Fibroblast of lung (primary cell): ENCODE measurements at places on chromosomes 13 and 19.
A peak's percentile ranks its signal among the peaks of the same experiment; 100 is the strongest.

GRCh38 chr19:29267701-29268100 lies 54.8 kb upstream of the UQCRFS1 start:
- no peak for DNase-seq

GRCh38 chr19:46732172-46732938 lies 13.5 kb upstream of the FKRP start:
- DNase-seq: no peak

- peak; percentile 41 for DNase-seq
These were observed 5.3 kb downstream of the PTBP1 start for GRCh38 chr19:802498-803098.

DNA sequence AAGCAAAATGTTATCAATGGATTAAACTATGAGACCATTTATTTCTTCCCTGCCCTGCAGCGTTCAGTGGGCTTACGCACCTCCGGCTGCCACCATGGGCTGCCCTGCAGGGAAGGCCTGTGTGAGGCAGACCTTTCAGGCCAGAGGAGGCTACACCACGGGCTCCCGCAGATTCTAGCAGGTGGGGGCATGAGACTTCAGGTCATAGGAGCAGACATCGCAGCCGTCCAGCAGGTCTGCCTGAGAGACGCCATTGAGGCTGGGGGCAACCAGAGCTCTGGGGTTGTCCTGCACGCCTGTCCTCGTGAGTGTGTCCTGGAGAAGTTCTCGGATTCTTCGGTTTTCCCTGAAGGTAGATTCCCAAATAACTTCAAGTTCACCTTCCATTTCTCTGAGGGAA lies 9.4 kb upstream of the SLC7A9 start:
- no peak for DNase-seq

DNA sequence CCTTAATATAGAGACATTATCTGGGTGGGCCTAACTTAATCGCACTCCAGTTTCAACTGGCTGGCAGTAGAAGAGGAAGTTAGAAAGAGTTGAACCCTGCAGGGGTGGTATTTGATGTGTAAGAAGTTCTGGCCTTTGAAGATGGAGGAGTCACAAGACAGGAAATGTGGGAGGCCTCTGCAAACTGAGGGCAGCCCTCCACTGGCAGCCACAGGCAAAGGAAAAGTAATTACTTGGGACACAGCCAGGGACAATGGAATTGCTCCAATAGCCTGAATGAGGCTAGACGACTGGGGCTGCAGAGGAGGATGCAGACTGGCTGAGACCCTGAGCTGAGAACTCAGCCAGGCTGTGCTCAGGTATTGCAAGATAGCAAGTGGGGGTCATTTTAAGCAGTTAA lies 703.3 kb upstream of the ARGLU1 start:
- DNase-seq: peak; percentile 74

GRCh38 chr19:6023085-6023682 lies 45.2 kb upstream of the RANBP3 start:
- peak; percentile 33 for DNase-seq

DNA sequence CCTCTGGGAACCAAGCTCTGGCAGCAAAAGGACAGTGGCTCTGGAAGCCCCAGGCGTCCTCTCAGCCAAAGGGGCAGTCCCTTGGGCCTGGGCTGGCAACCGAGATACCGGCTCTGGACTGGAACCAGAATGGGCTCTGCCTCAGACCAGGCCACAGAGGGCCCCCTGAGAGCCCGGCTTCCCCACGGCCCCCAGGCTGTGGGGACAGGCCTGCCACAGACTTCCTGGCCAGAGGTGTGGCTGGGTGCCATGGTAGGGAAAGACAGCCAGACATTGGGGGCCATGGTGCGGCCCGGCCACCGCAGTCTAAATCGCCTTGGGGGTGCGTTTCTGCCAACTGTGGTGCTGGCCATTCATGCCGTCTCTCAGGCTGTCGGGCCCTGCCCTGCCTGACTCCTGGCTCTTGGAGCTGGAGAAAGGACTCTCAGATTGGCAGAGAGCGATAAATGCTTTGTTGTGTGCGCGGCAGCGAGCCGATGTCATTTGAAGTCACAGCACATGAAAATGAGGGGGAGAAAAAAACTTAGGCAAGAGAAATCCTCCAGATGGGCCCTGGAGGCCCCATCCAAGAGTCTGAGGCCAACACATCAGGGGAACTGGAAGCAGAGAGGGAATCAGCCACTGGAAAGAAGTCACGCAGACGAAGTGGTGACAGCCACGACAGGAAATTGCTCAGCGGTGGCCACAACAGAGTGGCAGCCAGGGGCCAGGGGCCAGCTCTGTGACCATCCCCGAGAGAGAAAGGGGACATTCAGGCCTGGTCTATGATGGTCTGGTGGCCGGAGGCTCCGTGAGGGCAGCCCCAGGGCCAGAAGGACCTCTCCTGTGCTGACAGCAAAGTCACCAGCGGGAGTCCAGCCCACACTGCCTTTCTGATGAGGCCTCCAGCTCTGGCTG lies 26.5 kb downstream of the SH3GL1 start:
- DNase-seq: peak; percentile 55

DNA sequence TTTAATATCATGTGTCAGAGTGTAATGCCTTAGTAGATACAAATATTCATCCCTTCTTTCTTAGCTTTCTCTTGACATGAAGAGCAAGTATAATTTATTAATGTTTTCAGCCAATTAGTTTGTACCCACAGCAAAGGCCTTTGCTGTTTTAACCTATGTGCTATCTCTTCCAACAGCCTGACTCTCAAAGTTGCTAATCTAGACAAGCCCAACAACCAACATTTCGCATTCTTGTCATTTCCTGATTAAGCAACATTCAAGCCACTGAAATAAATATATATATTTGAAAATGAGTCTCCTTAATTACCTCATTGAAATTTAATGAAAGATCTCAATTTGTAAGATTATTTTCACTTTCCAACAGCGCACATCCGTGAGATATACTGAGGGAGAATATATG lies 18.5 kb downstream of the EPSTI1 start:
- DNase-seq: no peak

GRCh38 chr19:2475018-2475701 lies 767 bp upstream of the GADD45B start:
- peak; percentile 56 for DNase-seq

- peak; percentile 84 for DNase-seq
These were observed at the start of gene CDC42EP5 for GRCh38 chr19:54473071-54473891. CDC42EP5 (minus strand) TSS chr19:54473296; CDS start chr19:54465547, 7,749 bp downstream.

- no peak for DNase-seq
These were observed 12.3 kb downstream of the GATAD2A start for GRCh38 chr19:19417628-19418245.

DNA sequence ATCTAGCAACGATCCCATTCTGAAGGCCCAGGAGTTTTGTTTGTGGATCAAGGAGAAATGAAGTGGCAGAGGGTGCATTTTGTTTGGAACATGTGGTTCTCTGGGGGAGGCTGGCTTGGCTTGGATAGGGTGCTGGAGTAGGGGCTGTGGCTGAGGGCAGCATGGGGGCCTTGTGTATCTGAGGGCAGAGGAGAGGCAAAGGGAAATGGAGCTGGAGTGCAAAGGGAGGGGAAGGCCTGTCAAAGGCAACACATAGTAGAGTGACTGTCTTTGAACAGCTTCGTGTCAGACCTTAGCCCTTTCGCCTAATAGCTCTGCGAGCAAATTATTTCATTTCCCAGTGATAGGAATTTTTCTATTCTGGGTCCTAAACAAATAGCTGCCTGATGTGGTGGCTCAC lies 187.2 kb downstream of the KCNRG start:
- no peak for DNase-seq

- no peak for DNase-seq
These were observed 418.1 kb downstream of the TSHZ3 start for GRCh38 chr19:30930941-30931706.

GRCh38 chr19:46759817-46760333 lies 13.6 kb upstream of the STRN4 start:
- peak; percentile 84 for DNase-seq

GRCh38 chr19:7442423-7442822 lies 46.4 kb downstream of the PEX11G start:
- no peak for DNase-seq

DNA sequence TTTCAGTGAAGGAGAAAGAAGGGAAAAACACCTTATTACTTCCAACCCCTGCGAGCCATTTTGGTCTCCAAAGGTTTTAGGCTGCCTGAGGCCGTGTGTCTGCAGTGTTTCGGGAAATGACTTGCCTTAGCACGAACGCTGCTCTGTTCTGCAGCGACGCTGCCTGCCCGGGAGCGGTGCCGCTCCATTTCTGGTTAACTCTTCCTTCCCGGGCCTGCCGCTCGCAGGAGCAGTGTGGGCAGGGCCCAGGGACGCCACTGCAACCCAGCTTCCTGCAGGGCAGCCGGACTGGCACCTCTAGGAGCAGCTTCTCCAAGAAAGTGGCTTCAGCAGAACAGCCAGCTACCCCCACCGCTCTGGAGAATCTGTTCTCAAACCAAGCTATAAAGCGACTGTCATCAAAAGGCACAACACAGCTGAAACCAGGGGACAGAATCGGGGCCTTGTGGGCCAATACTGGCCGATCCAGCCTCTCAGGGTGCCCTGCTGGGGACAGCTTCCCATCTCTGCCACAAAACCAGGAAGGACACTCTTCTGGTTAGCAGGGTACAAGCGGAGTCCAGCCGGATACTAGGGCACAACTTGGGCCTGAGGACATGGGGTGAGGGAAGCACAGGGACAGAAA lies 72.2 kb downstream of the KCTD15 start:
- DNase-seq: peak; percentile 3

DNA sequence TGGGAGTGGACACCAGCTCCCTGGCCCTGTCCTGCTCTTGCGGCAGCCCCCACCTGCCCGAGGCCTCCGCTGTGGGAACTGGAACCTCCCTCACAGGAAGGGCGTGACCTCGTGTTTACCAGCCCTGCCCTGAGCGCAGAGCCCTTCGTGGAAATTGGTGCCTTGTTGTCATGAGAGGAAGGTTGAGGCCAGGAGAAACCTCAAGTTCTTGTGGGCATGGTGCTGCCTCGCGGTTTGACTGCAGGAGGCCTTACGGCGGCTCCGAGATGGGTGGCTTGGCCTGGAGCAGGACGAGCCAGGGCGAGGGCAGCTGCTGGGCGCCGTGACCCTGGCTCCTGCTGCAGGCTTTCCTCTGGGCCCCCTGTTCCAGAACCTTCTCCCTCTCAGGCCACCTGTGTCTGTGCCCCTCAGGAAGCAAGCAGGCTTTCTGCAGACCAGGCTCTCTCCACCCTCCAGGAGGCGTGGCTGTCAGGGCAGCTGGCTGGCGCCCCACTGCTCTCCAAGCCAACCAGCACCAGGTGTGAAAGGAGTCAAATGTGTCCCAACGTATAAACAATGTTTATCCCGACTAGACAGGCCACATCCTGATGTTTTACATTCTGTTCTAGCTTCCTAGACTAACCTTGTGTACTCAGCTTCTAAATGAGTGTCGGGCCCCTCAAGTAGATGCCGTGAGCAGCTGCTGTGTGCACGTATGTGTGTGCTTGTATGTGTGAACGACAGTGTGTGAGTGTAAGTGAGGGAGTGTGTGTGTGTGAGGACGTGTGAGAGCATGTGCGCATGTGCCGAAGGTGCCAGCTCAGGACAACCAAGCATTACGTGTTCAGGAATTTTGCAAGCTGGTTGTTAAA lies 10.4 kb upstream of the RASA3 start:
- DNase-seq: no peak

DNA sequence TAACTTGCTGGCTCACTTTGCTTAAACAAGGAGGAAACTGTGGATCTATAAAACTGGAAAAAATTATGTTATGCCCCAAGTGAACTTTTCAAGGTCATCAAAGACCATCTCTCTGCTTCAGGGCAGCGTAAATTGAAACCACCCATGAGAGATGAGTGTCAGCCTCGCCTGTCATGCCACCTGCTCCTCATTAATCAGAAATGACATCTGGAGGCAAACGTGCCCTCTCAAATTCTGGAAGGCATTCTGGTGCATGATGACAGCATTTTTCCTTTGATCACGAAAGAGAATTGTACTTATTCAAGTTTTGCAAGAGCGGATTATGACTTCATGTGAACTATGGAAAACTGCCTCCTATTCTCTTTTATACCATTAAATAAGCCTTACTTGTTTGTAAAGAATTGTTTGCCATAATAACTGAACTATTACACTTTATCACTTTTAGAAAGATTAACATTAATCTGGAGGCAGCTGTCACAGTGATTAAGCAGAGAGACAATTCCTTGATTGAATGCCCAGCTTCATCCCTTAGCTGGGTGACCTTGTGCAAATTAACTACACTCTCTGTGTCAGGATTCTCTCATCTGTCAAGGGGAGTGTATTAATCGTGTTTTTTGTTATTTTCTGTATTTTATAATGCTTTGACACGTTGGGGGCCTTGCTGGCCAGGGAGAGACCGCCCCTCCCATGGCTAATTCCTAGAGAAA lies 17.0 kb upstream of the SACS start:
- DNase-seq: no peak

- DNase-seq: no peak
These were observed 179.9 kb upstream of the TSHZ3 start for GRCh38 chr19:31529121-31529520.

DNA sequence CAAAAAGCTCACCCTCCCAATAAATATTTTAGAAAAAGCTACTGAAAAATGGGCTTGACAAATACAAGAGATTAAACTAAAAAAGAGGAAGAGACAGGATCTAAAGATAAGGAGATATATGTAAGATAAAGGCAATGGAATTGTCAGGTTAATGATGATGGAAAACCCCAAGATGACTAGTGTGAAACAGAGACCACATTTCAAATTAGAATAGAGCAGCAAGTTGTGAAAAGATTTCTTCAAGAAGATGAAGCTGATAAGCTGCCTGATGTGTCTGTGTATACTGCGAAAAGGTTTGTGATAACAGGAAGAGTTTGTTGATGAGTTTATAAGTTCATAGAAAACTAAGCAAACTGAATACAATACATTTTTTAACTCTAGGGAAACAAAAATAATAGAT lies 840.1 kb upstream of the SLITRK5 start:
- DNase-seq: no peak

- DNase-seq: no peak
These were observed 79.6 kb downstream of the TEX26 start for GRCh38 chr13:31011901-31012654.

DNA sequence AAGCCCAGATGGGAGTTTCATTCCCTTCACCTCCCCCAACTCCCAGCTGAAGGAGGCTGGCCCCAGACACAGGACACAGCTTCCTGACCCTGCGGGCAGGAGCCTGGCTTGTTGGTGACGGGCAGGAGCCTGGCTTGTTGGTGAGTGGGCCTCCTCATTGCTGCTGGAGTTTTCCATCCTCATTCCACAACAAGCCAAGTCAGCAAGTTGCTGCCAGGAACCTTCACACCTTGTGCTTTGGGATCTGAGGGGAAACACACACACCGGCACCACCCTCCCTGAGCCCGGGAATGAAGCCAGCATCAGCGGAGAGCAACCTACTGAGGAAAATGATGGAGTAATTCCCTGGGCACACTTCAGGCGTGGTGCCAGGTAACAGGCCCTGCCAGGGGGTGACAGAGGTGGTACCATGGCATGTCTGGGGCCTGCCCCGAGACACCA lies 74.9 kb downstream of the ALOX5AP start:
- no peak for DNase-seq

GRCh38 chr19:15173746-15174404 lies 26.9 kb downstream of the NOTCH3 start:
- DNase-seq: no peak
